ENCODE measurements at places on chromosomes 1 and 21. TPM values are rescaled to one million over a fixed set of nuclear protein-coding genes. Genes with fewer than 3 reads are reported as not detected.

GRCh38 chr1:55204997-55205396 is 10.2 kb downstream of the USP24 start:
- H3K36me3 ChIP-seq = no peaks in the 10 kb centered on the region
- H3K27ac ChIP-seq = no peak overlapping the region
- peaks cover 21% of the 10 kb centered on the region for H3K4me1 ChIP-seq

- no peak overlapping the region for H3K4me3 ChIP-seq
- no peak overlapping the region for H3K27ac ChIP-seq
- H3K36me3 ChIP-seq = no peaks in the 10 kb centered on the region
- H3K27me3 ChIP-seq = no peaks in the 10 kb centered on the region
- no peaks in the 10 kb centered on the region for H3K4me1 ChIP-seq
These were observed 651.6 kb downstream of the PLPP3 start for GRCh38 chr1:55927702-55928290.

- no peaks in the 10 kb centered on the region for H3K4me1 ChIP-seq
- DNase-seq = no peak
- no peak overlapping the region for H3K27ac ChIP-seq
- H3K36me3 ChIP-seq = no peaks in the 10 kb centered on the region
- no peak overlapping the region for H3K4me3 ChIP-seq
These were observed 23.1 kb upstream of the AJAP1 start for GRCh38 chr1:4631321-4631720.

GRCh38 chr1:71781450-71781849 is 500.9 kb downstream of the NEGR1 start:
- H3K4me3 ChIP-seq = no peak overlapping the region
- no peak for DNase-seq
- H3K36me3 ChIP-seq = no peaks in the 10 kb centered on the region
- no peaks in the 10 kb centered on the region for H3K27me3 ChIP-seq
- H3K4me1 ChIP-seq = peaks cover 25% of the 10 kb centered on the region

GRCh38 chr1:233042834-233043233 is 92.4 kb downstream of the NTPCR start:
- H3K27ac ChIP-seq = no peak overlapping the region
- no peaks in the 10 kb centered on the region for H3K27me3 ChIP-seq
- no peaks in the 10 kb centered on the region for H3K4me1 ChIP-seq
- no peak for DNase-seq
- no peaks in the 10 kb centered on the region for H3K36me3 ChIP-seq
- H3K4me3 ChIP-seq = no peak overlapping the region

The TAS1R1 gene
- not detected for total RNA-seq

- no peak for DNase-seq
- no peaks in the 10 kb centered on the region for H3K27me3 ChIP-seq
- H3K4me1 ChIP-seq = no peaks in the 10 kb centered on the region
- H3K27ac ChIP-seq = no peak overlapping the region
These were observed 6.8 kb downstream of the SSU72 start for GRCh38 chr1:1567891-1568291.

DNA sequence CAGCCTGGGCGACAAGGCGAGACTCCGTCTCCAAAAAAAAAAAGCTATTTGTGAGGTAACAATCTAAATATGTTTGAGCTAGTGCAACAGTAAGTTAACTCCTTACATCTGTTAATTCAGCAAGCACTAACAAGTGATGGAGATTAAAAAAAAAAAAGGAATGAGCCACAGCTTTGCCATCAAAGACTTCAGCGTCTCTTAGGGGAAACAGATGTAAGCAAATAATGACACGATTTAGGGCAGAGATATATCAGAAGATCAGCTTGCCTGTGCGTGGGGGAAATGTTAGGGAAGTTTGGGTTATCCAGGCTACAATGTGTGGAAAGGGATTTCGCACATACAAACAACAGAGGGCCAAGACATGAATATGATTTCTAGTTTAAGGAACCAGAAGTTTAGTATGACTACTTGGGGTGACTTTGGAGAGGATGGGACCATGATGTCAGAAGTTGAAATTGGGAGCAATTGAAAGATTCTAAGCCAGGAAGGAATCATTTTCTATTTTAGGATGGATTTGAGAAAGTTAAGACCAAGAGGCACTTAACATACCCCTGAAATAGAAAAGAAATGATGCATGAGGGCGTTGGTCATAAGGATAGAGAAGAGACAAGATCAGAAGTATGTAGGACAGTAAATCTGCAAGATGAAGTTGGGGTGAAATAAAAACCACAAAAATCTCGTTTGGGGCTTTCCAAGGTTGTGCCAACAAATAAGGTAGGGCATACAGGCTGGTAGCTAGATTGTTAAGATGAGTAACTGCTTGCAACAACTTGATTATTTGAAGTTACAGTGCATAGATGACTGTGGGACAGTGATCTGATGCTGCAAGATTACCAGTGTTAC is 2.4 kb upstream of the BRWD1 start:
- H3K27me3 ChIP-seq = no peaks in the 10 kb centered on the region
- peaks cover 35% of the 10 kb centered on the region for H3K4me1 ChIP-seq
- H3K4me3 ChIP-seq = no peak overlapping the region
- no peak overlapping the region for H3K27ac ChIP-seq
- H3K36me3 ChIP-seq = peaks cover 6% of the 10 kb centered on the region

DNA sequence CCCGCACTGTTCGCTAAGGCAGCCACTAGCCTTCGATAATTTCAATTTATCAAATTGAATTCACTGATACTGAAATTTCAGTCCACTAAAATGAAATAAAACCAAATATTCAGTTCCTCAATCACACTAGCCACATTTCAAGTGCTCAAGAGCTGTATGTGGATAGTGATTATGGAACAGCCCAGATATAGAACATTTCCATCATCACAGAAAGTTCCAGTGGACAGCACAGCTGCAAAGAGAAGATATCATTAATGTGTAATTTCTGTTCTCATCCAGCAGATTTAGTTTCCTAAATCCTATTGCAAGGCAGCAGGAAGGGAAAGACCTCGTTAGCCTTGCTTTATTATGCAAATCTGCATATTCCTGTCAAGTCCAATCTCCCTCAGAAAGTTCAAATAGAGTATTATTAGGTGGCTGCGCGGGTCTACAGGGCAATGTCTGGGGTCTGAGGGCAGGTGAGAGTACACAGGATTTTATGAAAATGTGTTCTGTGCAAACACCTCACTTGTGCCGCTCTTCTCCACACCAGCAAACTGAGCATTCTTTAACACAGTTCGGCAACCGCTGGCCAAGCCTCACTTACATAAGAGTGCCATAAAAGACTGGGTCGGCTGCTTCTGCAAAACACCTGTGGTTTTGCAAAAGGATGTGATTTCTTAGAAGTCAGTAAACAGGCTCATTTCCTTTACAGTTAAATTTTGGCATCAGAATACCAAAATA is 22.4 kb downstream of the CAPZB start:
- no peaks in the 10 kb centered on the region for H3K27me3 ChIP-seq
- peaks cover 7% of the 10 kb centered on the region for H3K4me1 ChIP-seq
- no peak for DNase-seq
- no peaks in the 10 kb centered on the region for H3K36me3 ChIP-seq

DNA sequence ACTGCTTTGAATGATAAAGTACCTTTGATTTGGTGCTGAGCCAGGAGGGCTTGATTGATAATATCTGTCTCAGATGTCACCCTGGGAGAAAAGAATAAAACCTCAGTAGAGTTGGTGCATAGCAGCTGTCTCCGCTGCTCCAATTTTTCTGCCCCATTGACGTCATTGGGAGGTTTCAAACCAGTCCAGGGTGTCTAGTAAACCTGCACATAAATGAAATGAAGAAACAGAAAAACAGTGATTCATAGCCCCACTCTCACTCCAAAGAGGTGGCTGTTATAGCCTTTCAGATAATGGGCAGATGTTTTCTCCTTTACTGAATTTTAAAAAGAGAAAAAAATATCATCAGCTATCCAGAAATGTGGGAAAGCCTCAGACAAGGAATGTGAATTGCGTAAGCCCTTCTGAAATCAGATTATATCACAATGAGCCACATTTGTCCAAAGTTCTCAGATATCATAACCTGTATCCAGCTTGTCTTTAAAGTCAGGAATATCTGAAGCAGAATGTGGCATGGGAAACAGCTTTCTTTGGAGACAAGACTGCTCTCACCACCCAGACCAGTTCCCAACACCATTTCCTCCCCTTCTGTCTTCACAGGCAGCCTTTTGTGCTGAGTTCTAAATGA is 351.3 kb upstream of the SGIP1 start:
- H3K27me3 ChIP-seq = no peaks in the 10 kb centered on the region
- no peaks in the 10 kb centered on the region for H3K4me1 ChIP-seq
- no peak overlapping the region for H3K27ac ChIP-seq
- H3K4me3 ChIP-seq = no peak overlapping the region
- DNase-seq = no peak

GRCh38 chr1:246091477-246091876 is 415.6 kb downstream of the SMYD3 start:
- H3K36me3 ChIP-seq = no peaks in the 10 kb centered on the region
- H3K4me1 ChIP-seq = peaks cover 6% of the 10 kb centered on the region
- no peak overlapping the region for H3K4me3 ChIP-seq

GRCh38 chr1:111364690-111365089 is 62.8 kb downstream of the OVGP1 start:
- no peaks in the 10 kb centered on the region for H3K27me3 ChIP-seq
- peak overlapping the region; percentile 95 for H3K27ac ChIP-seq
- no peak for DNase-seq
- no peak overlapping the region for H3K4me3 ChIP-seq

DNA sequence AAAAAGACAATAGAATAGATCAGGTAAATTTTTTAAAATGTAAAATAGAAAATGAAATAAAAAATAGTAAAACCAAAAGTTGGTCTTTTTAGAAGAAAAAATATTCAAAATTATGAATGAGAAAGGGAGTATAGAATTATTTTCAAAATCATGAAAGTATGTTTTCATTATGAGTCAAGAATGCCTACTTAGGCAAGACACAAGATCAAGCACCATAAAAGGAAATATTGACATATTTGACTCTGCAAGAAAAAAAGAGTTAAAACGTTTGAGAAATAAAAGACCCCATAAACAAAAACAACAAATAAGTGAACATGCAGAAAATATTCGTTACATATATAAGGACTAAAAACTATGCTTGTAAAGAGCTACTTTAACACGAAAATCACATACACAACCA is 4.8 kb upstream of the COX20 start:
- no peaks in the 10 kb centered on the region for H3K36me3 ChIP-seq
- no peak overlapping the region for H3K4me3 ChIP-seq
- H3K27ac ChIP-seq = no peak overlapping the region

All from cardiac muscle cell (in vitro differentiated cells and primary cell).